ENCODE measurements at places on chromosomes 5 and 9.

GRCh38 chr5:149386166-149386565, 7.1 kb upstream of the IL17B start:
- no peak for DNase-seq

GRCh38 chr5:19555876-19556275, 432.1 kb downstream of the CDH18 start:
- no peak for DNase-seq

DNA sequence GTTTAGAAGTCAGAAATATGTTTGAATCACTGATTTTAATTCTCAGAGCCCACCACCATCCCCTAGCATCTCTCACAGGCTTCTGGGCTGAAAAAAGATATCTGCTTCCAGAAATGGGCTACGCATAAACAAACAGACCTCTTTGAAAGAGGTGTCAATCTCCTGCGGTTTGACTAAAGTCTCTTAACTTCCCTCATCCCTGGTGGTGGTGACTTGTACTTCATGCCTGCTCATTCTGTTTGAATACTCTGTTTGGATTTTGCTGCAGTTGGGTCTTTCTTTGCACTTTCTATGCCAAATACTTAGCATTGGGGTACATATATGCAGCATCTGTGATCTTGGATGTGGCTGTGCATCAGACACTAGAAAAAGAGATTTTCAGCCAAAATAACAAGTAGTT, 157.2 kb upstream of the ATP10B start:
- DNase-seq: no peak

- DNase-seq: no peak
Measured at GRCh38 chr5:154723740-154724505, 31.3 kb upstream of the LARP1 start.

DNA sequence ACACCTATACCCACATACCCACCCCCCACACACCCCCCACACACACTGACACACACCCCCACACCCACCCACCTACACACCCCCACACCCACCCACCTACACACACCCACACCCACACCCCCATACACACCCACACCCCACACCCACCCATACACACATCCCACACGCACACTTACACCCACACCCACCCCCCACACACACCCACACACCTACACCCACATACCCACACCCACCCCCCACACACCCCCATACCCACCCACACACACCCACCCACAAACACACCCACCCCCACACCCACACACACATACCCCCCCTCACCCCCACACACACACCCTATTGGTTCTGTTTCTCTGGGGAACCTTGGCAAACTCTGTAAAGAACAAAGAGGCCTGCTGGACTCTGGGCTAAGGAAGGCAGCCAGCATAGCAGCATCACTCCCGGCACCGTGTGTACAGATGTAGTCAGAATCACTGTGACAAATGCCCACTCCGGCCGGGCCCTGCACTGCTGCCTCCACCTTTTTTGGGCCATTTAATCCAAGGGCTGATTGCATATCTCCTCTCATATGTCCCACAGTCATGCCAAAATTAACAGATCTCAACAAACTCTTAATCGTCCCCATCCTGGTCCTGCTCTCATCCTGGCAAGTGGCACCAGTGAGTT, 42.3 kb downstream of the COL23A1 start:
- DNase-seq: no peak

- DNase-seq: no peak
Measured at GRCh38 chr5:81290146-81290545, 11.2 kb upstream of the ZCCHC9 start.

GRCh38 chr5:9020996-9021395, 524.9 kb downstream of the SEMA5A start:
- no peak for DNase-seq

GRCh38 chr9:68705531-68706362, 707 bp downstream of the PIP5K1B start:
- peak; percentile 60 for DNase-seq

DNA sequence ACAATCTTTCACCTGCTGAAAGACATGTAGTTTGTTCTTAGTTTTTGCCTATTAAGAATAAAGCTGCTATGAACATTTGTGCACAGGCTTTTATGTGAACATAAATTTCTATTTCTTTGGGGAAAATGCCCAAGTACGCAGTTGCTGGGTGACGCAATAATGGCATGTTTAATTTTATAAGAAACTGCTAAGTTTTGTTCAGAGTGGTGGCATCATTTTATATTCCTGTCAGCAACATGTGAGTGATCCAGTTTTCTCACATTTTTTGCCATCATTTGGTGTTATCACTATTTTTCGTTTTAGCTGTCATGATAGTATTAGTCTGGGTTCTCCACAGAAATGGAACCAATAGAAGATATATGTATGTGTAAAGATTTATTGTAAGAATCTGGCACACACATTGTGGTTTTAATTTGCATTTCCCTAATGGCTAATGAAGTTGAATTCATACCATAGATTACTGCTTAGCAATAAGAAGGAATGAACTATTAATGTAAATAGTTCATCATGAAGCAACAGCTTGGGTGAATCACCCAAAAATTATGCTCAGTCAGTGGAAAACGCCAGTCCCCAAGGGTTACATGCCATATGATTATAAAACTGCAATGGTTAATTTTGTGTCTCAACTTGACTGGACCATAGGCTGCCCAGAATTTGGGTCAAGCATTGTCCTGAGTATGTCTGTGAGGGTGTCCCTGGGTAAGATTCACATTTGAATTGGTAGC, 358.6 kb downstream of the MSX2 start:
- no peak for DNase-seq

DNA sequence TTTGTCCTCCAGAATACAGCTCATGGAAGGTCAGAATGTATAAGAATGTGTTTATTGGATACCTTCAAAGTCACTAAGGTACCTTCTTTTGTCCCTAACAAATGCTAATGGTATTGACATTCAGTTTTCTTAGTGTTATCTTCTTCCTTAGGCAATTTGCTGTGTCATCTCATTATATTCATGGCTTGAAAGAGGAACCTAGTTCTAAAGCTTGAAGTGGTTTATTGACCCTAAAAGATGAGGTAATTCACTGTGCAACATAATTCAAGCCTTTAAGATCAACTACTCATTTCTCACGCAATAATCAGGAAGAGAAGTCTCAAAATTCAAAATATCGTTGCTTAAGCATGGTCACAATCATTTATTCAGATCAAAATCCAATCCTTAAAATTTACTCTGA, 342.7 kb upstream of the RIOK2 start:
- no peak for DNase-seq

DNA sequence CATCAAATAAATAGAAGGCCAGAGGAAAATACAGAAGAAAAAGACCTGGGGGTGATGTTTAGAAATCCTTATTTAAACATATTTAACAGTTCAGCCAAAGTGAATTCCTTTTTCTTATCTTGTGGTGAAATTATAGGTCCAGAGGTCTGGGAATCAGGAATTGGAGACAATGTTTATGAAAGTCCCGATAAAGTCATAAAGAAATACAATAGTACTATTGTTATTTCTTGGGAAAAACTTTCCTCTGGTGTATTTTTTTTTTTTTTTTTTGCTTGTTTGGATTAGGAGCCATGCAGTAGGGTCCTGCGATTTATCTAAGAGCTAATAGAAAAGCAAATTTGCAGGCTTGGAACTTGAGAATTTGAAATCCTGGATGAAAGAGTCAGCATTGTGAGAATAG, 426 bp downstream of the C7 start:
- DNase-seq: no peak

DNA sequence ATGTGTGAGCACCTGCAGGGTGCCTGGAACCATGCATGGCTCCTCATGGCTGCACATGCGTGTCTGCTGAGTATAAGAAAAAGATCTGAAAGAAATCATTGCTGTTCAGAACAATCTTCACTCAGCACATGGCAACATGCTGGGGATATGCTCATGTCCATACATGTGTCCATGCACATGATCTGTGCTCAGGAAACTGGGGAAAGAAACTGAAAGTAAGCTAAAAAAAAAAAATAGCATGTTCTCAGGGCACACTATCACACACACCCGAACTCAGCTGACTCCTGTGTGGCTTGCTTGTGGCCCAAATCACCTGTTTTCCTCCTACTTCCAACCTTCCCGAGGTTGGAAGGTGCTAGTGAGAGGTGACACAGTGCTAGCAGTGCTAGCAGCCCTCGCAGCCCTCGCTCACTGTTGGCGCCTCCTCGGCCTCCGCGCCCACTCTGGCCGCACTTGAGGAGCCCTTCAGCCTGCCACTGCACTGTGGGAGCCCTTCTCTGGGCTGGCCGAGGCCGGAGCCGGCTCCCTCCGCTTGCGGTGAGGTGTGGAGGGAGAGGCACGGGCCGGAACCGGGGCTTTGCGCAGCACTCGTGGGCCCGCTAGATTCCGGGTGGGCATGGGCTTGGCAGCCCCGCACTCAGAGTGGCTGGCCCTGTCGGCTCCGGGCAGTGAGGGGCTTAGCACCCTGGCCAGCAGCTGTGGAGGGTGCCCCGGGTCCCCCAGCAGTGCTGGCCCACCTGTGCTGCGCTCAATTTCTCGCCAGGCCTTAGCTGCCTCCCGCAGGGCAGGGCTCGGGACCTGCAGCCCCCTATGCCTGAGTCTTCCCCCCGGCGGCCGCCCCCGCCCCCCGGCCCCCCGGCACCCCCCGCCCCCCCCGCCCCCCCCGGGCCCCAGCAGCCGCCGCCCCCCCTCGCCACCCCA, 76.0 kb downstream of the GADD45G start:
- DNase-seq: no peak

DNA sequence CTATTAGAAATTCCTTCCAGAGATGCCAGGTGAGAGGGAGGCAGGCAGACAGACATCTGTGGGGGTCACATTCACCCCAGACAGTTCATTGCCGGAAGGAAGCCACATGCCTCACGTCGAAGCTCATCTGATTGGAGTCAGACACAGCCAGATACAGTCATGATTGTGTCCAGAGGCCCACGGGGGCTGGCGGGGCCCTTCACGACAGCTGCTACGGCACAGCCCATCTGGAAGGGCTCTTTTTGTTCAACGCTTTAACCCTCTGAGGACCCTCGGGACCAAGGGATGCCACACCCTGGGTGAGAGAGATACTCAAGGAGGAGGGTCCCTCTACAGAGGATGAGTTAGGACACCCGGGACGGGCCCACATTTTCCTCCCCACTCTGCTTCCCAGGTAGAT, 31.9 kb upstream of the GABRP start:
- no peak for DNase-seq

GRCh38 chr5:38483805-38484398, 72.5 kb downstream of the LIFR start:
- no peak for DNase-seq

GRCh38 chr5:169861934-169862333, 118.4 kb downstream of the INSYN2B start:
- no peak for DNase-seq

- DNase-seq: no peak
Measured at GRCh38 chr9:22650145-22650544, 203.5 kb downstream of the DMRTA1 start.

- DNase-seq: no peak
Measured at GRCh38 chr5:78367318-78367991, 7.0 kb downstream of the SCAMP1 start.

DNA sequence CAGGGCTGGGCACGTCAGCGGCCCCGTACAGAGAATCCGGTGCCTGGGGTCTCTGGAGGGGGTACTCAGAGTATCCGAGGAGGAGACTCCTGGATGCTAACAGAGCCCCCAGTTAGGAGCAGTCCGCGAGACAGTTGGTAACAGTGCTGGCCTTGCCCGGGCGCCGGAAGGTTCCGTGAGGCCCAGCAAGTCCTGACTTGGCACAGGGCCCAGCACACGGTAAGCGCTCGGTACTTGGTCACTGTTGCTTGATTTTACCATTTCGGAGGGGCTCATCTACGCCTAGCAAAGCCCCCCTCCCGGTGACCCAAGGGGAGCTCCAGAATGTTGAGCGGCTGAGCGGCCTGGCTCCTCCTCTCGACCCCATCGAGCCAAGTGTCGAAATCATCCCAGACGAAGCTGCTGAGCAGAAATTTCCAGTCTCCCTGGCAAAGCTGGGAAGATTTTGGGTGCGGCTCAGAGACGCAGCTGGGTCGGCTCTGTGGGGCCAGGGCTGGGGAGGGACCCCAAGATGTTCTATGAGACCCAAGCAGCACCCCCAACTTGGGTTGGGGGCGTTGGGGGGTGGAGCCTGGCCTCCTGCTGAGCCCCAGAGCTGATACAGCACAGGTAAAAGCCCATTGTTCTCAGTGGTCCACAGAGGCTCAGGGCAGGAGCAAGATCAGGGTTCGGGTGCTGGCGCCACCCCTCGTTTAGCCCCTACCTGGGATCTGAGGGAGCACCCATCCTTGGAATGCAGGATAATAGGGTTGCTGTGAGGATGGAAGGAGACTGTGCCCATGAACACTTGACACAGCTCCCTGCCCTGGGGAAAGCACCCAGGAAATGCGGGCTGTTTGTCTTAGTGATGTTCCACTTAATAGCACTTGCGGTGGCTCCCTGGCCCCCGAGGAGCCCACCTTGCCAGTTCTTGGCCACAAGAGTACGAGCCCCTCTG, 137.2 kb downstream of the C9orf50 start:
- peak; percentile 43 for DNase-seq

GRCh38 chr5:154164249-154164581, 26.3 kb upstream of the GALNT10 start:
- no peak for DNase-seq

GRCh38 chr9:101585740-101586139, 9.0 kb downstream of the PPP3R2 start:
- DNase-seq: no peak

GRCh38 chr9:15529566-15530324, 19.0 kb upstream of the PSIP1 start:
- DNase-seq: no peak

DNA sequence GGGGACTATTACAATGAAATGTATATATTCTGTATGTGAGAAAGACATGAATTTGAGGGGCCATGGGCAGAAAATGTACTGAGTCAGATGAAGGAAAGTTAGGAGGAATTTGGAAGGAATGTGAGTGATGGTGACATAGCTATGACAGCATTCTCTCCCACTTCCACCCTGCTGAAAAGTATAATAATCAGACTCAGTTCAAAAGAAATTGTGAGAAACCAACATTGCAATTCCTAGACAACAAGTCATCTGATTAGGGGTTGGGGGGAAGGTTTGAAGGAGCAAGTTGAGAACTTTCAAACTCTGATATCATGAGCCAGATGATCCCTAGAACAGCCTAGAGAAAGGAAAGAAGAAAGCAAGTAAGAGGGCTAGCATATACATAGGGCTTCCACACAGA, 370.6 kb downstream of the DMRTA1 start:
- DNase-seq: no peak

GRCh38 chr9:108953983-108954574, 19.9 kb downstream of the ABITRAM start:
- peak; percentile 26 for DNase-seq

DNA sequence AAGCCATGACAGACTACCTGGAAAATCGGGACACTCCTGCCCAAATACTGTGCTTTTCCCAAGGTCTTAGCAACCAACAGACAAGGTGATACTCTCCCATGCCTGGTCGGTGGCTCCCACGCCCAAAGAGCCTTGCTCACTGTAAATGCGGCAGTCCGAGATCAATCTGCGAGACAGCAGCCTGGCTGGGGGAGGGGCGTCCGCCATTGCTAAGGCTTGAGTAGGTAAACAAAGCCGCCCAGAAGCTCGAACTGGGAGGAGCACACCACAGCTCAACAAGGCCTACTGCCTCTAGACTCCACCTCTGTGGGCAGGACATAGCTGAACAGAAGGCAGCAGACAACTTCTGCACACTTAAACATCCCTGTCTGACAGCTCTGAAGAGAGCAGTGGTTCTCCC, 272.1 kb upstream of the CCNG1 start:
- DNase-seq: no peak

GRCh38 chr9:87673446-87674120, 52.3 kb upstream of the CTSL start:
- no peak for DNase-seq
